ENCODE measurements at places on chromosomes 7 and 10. TPM values are rescaled to one million over a fixed set of nuclear protein-coding genes. Genes with fewer than 3 reads are reported as not detected.

GRCh38 chr7:82384779-82385178, 58.8 kb downstream of the CACNA2D1 start:
- H3K4me1 ChIP-seq: peaks cover 15% of the 10 kb centered on the region
- DNase-seq: no peak
- no peak overlapping the region for H3K27ac ChIP-seq
- H3K36me3 ChIP-seq: no peaks in the 10 kb centered on the region
- no peaks in the 10 kb centered on the region for H3K27me3 ChIP-seq
- no peak overlapping the region for H3K4me3 ChIP-seq

- H3K27ac ChIP-seq: peak overlapping the region; percentile 86
- no peak overlapping the region for H3K4me3 ChIP-seq
- peaks cover 75% of the 10 kb centered on the region for H3K4me1 ChIP-seq
- H3K27me3 ChIP-seq: no peaks in the 10 kb centered on the region
- no peak for DNase-seq
- peaks cover 1% of the 10 kb centered on the region for H3K36me3 ChIP-seq
Measured at GRCh38 chr10:102758240-102758932, 14.6 kb downstream of the WBP1L start.

The ASB15 gene
- not detected for total RNA-seq

The FZD8 gene
- total RNA-seq: 86.9 TPM

GRCh38 chr10:26593896-26594295, 103.6 kb upstream of the PDSS1 start:
- no peaks in the 10 kb centered on the region for H3K36me3 ChIP-seq
- no peaks in the 10 kb centered on the region for H3K4me1 ChIP-seq
- H3K4me3 ChIP-seq: no peak overlapping the region

Data from chondrocyte (in vitro differentiated cells).